H7 (cell line): ENCODE measurements at places on chromosomes 4 and X.

- DNase-seq: no peak
These were observed 440.2 kb downstream of the PRR32 start for GRCh38 chrX:127259742-127260141.

DNA sequence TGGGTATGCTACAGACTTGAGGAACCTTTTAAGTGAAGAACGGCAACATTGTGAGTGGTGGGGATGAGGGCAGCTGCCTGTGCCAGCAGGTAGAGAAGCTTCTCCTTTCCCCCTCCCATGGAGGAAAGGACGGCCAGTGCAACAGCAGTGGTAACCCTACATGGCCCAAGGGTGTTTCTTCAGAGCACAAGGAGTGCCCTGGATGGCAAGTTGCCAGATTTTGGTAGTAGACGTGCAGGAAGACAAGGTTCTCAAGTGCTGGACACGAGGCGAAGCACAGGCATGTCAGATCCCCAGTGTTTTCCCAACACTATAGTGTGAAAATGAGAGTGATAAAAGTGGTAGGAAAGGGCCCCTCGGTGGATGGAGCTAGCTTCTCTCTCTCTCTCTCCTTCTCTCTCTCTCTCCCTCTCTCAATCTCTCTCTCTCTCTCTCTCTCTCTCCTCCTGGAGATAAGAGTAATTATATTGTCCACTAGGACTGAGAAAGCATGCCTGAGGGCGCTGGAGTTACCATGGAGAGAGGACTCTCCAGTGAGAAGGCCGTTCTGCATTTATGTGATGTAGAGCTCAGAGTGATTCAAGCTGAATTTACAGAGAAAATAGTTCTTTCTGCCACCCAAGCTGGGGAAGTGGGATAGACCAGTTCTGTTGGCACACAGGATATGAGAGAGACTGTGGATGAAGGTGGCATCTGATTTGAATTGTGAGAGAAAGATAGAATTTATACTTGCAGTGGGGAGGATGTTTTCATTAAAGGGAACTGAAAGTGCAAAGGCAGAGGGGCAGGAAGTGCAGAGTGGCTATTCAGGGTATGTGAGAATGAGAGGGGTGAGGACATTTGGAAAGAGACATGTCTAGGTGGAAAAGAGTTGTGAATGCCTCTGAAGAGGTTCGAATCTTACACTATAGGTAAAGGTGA is 25.7 kb upstream of the TRPC3 start:
- no peak for DNase-seq

DNA sequence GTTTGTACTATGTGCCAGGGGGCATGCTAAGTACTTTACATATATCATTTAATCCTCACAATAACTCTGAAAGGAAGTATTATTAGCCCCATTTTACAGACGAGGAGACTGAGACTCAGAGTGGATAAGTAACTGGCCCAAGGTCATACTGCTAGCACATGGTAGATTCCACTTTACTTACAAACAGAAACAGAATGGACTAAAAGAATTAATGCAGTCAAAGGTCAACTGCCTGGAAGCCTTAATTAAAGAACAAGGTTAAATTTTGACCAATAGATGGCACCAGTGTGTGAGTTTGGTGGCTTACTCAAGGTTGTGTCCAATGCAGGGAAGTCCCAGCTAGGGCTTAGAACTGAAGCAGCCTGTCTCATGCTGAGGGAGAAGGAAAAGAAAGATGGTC is 4.7 kb downstream of the RIPPLY1 start:
- peak; percentile 67 for DNase-seq

DNA sequence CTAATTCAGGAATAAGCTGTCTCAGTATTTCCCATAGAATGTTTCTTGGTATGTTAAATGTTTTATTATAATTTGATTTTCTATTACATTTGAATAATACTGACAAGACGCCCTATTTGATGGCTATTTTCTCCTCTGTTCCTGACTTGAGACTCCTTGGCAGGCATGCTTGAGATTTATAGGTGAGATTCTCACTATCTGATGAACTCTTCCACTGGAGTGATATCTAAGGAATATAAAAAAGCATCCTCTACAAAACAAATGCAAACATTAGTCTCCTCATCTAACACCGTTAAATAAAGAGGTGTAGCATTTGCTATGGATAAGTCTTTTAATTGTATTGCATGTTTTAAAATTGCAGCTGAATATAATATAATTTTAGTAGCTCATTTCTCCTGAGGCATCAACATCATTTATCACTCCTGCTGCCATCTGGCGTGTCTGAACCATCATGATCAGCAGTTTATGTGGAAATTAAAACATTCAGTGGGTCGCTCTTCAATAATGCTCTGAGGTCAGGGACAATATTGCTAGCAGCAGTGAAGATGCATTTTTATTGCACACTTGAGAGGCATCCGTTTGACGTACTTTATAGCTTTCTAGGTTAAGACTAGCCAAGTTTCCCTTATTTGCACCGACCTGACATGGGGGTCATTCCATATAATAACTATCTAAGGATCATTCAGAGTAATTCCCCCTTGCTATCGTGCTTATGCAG is 210.4 kb upstream of the GALNTL6 start:
- DNase-seq: no peak

DNA sequence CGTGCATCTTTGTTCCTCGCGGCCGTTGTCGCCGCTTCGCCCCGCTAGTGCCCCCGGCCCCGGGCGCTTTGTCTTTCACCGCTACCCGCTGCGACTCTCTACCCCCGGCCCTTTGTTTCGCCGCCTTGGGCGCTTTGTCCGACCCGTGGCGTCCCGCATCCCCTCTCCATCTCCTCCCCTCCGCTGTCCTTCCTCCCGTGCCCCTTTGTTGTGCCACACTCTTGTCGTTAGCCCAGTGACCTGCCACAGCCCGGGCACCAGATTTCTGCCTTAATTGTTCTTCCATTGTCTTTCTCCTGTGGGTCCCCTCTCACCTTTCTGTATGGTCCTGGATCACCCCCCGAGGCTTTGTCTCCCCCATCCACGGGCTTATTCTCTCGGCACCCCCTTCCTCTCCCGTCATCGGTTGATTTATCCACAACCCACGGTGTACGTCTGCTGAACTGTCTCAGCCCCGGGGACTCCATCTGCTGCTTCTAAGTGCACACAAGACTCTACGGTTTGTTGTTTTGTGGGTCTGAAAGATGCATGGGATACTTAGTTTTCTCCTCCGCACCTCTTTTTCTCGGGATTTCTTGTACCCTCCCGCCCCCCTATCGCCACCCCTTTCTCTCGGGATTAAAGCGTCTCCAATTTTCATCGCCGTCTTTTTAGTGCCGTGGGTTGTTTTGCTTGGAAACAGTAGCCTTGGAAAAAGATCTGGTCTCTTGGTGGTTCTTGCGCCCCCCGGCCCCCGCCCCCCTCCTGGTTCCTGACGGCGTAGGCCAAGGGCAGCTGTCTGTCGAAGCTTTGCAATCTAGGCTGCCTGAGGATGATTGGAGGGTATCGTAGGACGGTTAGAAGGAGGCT is 783 bp downstream of the RBPJ start:
- peak; percentile 70 for DNase-seq

GRCh38 chr4:60846678-60847077 is 353.4 kb upstream of the ADGRL3 start:
- no peak for DNase-seq

DNA sequence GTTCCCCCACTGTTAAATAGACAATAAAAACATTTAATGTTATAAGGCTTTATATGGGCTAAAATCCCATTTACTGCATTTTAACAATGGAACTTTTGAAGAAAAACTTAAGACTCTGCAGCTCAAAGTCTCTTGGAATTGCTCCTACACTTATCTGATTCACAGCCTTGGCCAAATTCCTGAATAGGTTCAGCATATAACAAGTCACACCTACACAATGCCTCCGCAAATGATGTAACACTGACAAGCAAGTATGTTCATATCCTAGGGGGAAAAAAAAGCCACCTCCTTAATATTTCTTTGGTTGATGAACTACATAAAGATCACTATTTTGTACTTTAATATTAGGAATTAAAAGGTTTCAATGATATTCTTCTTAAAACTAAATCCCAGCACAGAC is 34.5 kb downstream of the RPS6KA6 start:
- DNase-seq: no peak

GRCh38 chr4:35556387-35556786 is 687.9 kb downstream of the ARAP2 start:
- no peak for DNase-seq

DNA sequence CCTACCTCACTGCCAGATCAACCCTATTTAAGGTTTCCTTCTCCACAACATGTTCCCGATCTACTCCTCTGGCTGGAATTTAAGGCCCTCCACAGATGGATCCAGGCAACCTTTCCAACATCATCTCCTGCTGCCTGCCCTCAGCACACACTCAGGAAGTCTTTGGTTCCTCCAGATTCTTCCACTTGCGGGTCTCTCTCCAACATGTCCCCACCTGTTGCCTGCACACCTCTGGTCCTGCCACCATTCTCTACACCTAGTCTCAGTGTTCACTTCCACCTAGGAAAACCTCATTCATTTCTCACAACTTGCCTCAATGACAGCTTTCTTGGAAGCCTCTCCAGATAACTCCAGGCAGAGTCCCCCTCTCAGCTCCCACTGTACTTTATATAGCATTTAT is 80.1 kb downstream of the RTL5 start:
- no peak for DNase-seq

GRCh38 chr4:139036885-139037284 is 21.3 kb downstream of the NOCT start:
- no peak for DNase-seq

GRCh38 chrX:88170553-88170952 is 576.5 kb upstream of the CPXCR1 start:
- no peak for DNase-seq

DNA sequence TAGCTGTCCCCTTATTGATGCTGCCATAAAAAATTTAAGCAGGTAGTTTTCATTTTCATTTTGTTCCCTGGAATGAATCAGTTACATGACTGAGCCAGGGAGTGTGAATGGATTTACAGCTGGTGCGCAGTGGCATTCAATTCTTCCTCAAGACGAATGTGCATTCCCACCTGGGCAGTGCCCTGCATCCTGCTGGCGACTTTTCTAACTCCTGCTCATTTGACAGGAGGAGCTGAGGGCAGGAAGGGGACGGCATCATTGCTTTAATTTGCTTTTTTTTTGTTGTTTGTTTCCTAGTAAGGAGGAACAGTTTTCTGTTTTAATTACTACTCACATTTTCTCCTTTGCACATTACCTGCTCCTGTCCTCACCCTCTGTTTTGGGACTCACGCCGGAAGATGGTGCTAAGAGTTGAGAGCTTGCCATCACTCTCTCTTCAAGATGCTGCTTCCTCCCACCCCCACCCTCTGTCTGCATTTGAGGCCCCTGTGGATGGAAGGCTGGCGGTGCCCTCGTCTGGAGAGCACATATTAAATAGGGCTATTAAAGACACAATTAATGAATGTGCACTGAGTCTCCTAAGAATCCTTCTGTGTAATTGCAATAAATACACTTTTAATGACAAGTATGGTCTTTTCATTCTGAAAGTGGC is 35.8 kb downstream of the PSAPL1 start:
- DNase-seq: peak; percentile 15

- DNase-seq: no peak
These were observed 40.5 kb downstream of the ANXA5 start for GRCh38 chr4:121656269-121656641.

DNA sequence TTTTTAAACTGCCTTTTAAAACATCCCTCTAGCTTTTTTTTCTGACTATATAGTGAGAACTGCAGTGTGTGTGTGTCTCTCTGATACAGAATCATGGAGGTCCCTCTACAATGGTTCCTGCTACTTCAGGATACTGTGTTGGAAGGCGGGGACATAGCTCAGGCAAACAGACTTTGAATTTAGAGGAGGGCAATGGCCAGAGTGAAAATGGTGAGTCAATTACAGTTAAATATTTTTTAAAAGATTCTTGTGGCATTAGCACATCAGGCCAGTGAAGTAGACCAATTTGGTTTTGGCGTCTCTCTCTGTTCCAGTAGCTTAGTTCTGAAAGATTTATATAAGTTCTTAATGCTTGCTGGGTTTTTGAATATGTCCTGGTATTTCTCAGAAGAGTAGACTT is 47.1 kb downstream of the ALG13 start:
- no peak for DNase-seq

DNA sequence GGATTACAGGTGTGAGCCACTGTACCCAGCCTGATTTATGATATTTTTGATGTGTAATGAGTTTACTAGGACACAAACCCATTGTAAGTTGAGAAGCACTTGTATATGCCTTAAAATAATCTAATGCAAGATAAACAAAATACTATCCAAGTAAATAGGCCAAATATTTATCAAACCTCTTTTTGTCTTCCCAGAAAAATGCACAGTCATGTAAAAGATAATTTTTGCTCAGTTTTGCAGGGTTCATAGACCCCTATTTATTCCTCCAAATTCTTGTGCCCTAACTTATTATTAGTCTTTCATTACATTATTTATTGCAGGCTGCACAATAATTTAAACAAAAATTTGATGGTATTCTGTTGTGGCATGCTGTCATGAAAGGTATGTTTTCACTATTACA is 1290.7 kb downstream of the STIM2 start:
- DNase-seq: no peak

- no peak for DNase-seq
These were observed 1.4 kb downstream of the ANK2 start for GRCh38 chr4:113050837-113051236.

GRCh38 chr4:17812801-17813200 is 2.0 kb downstream of the NCAPG start:
- DNase-seq: no peak

GRCh38 chrX:10098270-10098713 is 58.5 kb upstream of the CLCN4 start:
- no peak for DNase-seq

GRCh38 chrX:134548257-134549201 is 88.6 kb downstream of the HPRT1 start:
- DNase-seq: peak; percentile 63

- no peak for DNase-seq
These were observed 1.1 kb downstream of the KLHL15 start for GRCh38 chrX:24025741-24026403.

- no peak for DNase-seq
These were observed 3.5 kb downstream of the ZAR1 start for GRCh38 chr4:48493452-48494100.

DNA sequence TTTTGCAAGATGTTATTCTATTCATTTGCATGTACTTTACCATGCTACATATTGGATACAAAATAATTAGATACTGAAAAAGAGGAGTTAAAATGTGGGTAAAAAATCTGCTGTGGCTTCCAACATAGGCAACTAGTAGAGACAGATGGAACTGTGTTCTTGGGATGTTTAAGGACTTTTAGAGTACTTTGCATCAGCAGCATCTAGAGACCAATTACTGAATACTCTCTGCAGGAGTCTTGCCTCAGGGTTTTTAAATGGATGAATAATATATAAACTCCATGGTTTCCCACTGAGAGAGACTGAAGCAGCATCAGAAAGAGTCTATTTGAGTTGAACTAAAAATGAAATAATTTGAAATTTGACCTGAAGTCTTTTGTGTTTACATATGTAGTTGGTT is 676.7 kb downstream of the GALNTL6 start:
- no peak for DNase-seq

DNA sequence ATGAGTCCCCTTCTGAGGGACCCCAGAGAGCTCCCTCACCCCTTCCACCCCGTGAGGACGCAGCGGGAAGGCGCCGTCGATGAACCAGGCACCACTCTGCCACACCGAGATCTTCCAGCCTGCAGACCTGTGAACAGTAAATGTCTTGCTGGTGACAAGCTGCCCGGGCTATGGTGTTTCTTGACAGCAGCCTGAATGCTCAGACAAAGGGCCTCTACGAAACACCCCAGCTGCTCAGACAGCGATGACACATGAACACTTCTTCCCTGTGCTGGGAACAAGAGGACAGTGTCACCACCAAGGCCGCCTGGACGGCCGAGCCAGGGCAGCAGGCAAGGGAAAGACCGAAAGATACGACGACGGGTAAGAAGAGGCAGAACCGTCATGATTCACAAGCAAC is 30.6 kb upstream of the GTPBP6 start:
- no peak for DNase-seq
